ENCODE measurements at places on chromosomes 12 and 14. TPM values are rescaled to one million over a fixed set of nuclear protein-coding genes. Genes with fewer than 3 reads are reported as not detected.

Gene LHX5
- total RNA-seq: not detected

Gene IFNG
- total RNA-seq: not detected

DNA sequence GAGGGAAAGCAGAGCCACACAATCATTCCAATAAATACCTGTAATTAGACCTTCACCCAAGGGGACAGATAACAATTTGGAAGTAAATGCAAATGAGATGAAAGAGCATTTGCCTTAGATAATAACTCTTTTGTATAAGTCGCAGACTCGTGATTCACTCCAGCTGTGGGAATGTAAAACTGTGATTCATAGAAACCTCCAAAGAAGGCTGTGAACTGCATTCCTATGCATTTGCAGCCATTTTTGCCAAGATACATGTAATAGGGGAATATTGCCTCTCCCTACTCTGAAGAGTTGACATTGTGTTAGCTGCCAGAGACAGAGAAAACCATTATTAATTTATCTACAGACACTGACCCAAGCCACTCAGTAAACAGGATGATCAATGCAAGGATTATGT is 181.9 kb upstream of the ARHGAP5 start:
- H3K4me1 ChIP-seq: no peaks in the 10 kb centered on the region
- no peaks in the 10 kb centered on the region for H3K36me3 ChIP-seq
- H3K27ac ChIP-seq: no peak overlapping the region

GRCh38 chr14:82533351-82533750 is 999.7 kb upstream of the SEL1L start:
- H3K27me3 ChIP-seq: no peaks in the 10 kb centered on the region
- no peak for DNase-seq
- no peak overlapping the region for H3K4me3 ChIP-seq
- H3K27ac ChIP-seq: no peak overlapping the region
- H3K36me3 ChIP-seq: no peaks in the 10 kb centered on the region

DNA sequence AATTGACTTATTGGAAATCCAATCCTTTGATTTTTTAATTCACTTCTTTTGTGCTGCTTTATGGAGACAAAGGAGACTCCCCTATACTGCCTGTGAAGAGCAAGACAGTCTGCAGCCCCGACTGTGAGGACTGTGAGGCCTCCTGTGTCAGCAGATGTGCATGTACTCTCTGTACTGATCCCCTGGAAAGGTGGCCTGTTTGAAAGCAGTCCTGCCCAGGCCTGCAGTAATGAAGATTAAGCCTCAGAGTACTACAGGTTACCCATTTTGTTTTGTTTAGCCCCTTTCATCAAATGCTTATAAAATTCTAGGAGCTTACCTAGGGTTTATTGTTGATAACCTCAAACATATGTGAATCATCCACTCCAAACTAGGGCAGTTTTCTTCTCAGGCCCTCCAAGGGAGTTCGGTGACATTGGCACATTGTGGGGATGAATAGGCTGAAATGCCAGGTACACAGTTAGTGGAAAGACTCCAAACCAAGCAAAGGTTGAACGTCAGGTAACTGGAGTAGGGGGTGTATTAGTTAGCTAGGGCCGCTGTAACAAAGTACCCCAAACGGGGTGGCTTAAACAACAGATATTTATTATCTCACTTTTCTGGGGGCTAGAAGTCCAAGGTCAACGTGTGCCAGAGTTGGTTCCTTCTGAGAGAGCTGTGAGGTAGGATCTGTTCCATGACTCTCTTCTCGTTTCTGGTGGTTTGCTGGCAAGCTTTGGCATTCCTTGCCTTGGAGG is 208.7 kb upstream of the BCL2L14 start:
- H3K27ac ChIP-seq: peak overlapping the region; percentile 86
- H3K4me1 ChIP-seq: peaks cover 22% of the 10 kb centered on the region
- no peak for DNase-seq
- no peak overlapping the region for H3K4me3 ChIP-seq
- no peaks in the 10 kb centered on the region for H3K27me3 ChIP-seq

DNA sequence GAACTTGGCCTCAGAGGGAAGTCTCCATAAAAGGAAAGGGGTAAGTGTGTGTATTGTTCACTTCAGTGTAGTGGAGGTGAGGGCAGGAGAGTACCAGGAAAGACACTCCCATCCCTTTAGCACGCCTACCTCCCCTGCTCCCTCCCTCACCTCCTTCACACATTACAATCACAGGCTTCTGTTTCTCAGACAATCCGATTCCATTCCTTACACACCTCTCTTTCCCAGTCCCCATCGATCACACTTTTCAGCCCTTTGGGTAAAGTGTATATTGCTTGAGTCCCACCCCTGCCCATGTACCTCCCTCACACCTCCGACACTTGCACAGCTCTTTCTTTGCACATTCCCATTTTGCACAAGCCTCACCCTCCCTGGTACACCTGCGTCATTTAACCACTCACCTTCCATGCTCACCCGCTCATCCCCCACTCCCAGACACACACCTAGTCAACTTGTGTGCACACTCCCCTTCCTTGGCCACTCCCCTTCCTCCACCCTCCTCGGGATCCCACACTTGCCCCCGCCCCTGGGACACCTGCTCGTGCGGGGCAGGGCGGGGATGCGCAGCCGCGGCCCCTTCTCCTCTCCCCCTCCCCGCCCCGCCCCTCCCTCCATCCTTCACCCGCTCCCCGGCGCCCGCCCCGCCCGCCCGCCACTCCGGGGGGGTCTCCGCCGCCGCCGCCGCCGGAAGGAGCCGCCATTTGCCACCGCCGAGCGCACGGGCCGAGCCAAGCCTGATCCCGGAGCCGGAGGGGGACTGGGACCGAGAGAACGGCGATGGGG is at the start of gene MARCHF9:
MARCHF9 (plus strand) TSS at position 693 of the 783 bp plus-strand sequence. CDS start 426 bp downstream, outside the sequence.
- H3K4me3 ChIP-seq: peak within 1 kb of the TSS; percentile 76
- peaks cover 40% of the 10 kb centered on the region for H3K4me1 ChIP-seq
- no peaks in the 10 kb centered on the region for H3K27me3 ChIP-seq
- H3K36me3 ChIP-seq: peaks cover 5% of the 10 kb centered on the region
- peak within 1 kb of the TSS; percentile 89 for H3K27ac ChIP-seq
- peak; percentile 91 for DNase-seq

DNA sequence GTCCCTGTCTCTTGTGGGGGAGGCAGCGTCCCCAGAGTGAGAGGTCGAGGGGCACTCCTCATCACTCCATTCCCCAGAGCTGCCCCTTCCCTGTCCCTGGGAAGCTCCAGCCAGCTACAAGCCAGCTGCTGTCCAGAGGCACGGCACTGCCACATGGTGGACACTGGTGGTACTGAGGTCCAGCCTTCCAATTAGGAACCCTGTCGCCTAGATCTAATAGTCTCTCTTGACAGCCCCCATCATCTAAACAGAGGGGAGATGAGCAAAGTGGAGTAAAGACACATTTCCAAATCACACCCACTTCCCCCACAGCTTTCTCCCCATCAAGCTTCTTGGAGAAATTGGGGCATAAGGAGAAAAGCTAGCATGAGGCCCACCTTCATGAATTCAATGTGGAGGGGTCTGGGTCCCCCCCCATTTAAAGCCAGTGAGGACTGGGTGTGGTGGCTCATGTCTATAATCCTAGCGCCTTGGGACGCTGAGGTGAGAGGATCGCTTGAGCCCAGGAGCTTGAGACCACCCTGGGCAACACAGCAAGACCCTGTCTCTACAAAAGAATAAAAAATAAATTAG is 2.1 kb upstream of the INHBE start:
- no peak overlapping the region for H3K27ac ChIP-seq
- H3K4me1 ChIP-seq: peaks cover 16% of the 10 kb centered on the region
- H3K27me3 ChIP-seq: no peaks in the 10 kb centered on the region
- H3K4me3 ChIP-seq: no peak overlapping the region
- no peaks in the 10 kb centered on the region for H3K36me3 ChIP-seq

DNA sequence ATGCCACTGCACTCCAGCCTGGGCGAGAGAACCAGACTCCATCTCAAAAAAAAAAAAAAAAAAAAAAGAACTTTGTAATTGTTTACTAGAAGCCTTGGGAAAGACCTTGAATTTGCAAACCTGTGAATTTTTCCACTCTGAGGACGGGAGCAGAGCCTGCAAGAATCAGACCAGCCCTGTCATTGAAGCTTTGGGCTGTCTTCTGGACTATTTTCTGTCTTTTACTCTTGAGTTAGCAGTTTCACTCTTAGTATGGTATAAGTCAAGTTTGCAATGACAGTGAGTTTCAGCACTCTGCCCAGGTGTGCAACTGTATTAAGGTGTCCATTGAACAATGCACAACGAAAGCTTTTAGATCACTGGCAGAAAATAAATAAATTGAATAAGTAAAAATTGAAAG is 81.4 kb upstream of the KRAS start:
- H3K4me1 ChIP-seq: peaks cover 7% of the 10 kb centered on the region
- no peak overlapping the region for H3K4me3 ChIP-seq
- no peak for DNase-seq

GRCh38 chr12:120956579-120957300 is 21.6 kb upstream of the HNF1A start:
- peak; percentile 72 for DNase-seq
- peak overlapping the region; percentile 89 for H3K27ac ChIP-seq
- H3K27me3 ChIP-seq: no peaks in the 10 kb centered on the region
- no peaks in the 10 kb centered on the region for H3K36me3 ChIP-seq
- peaks cover 6% of the 10 kb centered on the region for H3K4me1 ChIP-seq
- no peak overlapping the region for H3K4me3 ChIP-seq

GRCh38 chr12:91173124-91173523 is 9.5 kb downstream of the DCN start:
- no peak overlapping the region for H3K27ac ChIP-seq
- H3K27me3 ChIP-seq: no peaks in the 10 kb centered on the region
- H3K4me3 ChIP-seq: no peak overlapping the region
- no peak for DNase-seq
- H3K4me1 ChIP-seq: no peaks in the 10 kb centered on the region
- H3K36me3 ChIP-seq: no peaks in the 10 kb centered on the region

DNA sequence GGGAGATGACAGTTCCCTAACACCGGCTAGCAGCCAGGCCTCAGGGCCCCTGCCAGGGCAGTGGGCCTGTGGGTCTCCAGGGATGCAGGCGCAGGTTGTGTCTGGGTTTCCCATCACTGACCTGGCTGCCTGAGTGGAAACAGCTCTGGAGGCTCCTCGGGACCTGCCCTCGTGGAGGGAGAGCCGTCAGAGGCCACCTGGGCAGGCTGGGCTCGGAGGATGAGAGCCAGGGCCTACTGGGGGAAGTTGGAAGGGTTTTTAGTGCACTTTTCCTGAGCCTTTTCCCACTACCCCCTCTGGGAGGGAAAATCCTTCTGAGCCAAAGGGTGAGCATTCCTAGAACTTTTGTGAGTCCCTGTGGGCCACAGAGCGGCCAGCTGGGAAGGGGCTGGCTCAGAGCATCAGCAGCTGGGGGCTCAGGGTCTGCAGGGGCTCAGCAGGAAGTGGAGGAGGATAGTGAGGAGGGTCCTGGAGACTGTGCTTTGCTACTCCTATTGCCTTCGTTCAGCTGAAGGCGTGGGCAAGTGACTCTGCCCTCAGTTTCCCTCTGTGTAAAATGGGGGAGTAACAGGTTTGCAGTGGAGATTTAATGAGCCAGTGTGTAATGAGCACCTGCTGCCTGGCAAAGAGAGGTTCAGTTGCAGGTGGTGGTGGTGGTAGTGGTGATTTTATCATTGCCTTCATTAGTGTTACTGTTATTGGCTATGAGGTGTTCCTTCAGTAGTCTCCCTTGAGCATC is 1.8 kb downstream of the SH2B3 start:
- no peaks in the 10 kb centered on the region for H3K27me3 ChIP-seq
- no peak for DNase-seq
- no peaks in the 10 kb centered on the region for H3K36me3 ChIP-seq

GRCh38 chr14:81269100-81269978 is 48.6 kb upstream of the GTF2A1 start:
- H3K27ac ChIP-seq: no peak overlapping the region
- no peak for DNase-seq
- no peak overlapping the region for H3K4me3 ChIP-seq
- H3K4me1 ChIP-seq: peaks cover 4% of the 10 kb centered on the region

- DNase-seq: no peak
- H3K4me3 ChIP-seq: no peak overlapping the region
- H3K27me3 ChIP-seq: no peaks in the 10 kb centered on the region
- peak overlapping the region; percentile 99 for H3K27ac ChIP-seq
- H3K4me1 ChIP-seq: peaks cover 48% of the 10 kb centered on the region
- no peaks in the 10 kb centered on the region for H3K36me3 ChIP-seq
These were observed 2.8 kb upstream of the WSB2 start for GRCh38 chr12:118063576-118064391.

- H3K4me3 ChIP-seq: no peak overlapping the region
- no peak for DNase-seq
- H3K4me1 ChIP-seq: peaks cover 11% of the 10 kb centered on the region
These were observed 50.6 kb upstream of the FUT8 start for GRCh38 chr14:65361920-65362319.

GRCh38 chr14:32572867-32573150 is 243.7 kb downstream of the AKAP6 start:
- H3K4me1 ChIP-seq: peaks cover 31% of the 10 kb centered on the region
- H3K36me3 ChIP-seq: no peaks in the 10 kb centered on the region
- no peak overlapping the region for H3K4me3 ChIP-seq
- peak overlapping the region; percentile 52 for H3K27ac ChIP-seq

- no peak overlapping the region for H3K4me3 ChIP-seq
- H3K27me3 ChIP-seq: no peaks in the 10 kb centered on the region
- DNase-seq: no peak
- H3K27ac ChIP-seq: no peak overlapping the region
- no peaks in the 10 kb centered on the region for H3K4me1 ChIP-seq
These were observed 155.1 kb downstream of the ESRRB start for GRCh38 chr14:76531085-76531484.

DNA sequence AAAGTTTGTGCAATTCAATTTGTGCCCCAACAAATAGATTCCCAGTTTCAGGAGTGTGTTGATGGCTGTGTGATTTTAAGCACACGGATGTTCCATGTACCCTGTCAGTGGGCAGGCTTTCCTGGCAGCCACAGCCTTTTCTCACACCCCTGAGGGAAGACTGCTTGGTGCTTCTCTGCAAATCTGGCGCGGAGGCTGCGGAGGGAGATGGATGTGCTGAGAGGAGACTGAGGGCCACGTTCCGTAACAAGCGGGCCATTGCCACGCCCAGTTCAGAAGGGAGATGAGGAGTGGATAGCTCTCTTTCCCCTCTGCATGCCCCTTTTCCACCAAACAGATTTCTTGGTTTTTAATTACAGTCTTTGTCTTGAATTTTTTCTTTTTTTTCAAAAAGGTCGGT is 89.1 kb downstream of the BEGAIN start:
- no peaks in the 10 kb centered on the region for H3K27me3 ChIP-seq
- no peak overlapping the region for H3K27ac ChIP-seq
- no peaks in the 10 kb centered on the region for H3K4me1 ChIP-seq
- no peak overlapping the region for H3K4me3 ChIP-seq

- H3K4me1 ChIP-seq: no peaks in the 10 kb centered on the region
- no peak overlapping the region for H3K4me3 ChIP-seq
- no peaks in the 10 kb centered on the region for H3K36me3 ChIP-seq
These were observed 70.2 kb downstream of the TUNAR start for GRCh38 chr14:95946867-95947266.
